Prostate gland (tissue), 2 donors: ENCODE measurements at places on chromosomes 6 and 20. TPM values are rescaled to one million over a fixed set of nuclear protein-coding genes. Genes with fewer than 3 reads are reported as not detected.

Gene SCRT2
- 0.17 TPM for total RNA-seq

GRCh38 chr6:39184906-39185580 is 44.2 kb downstream of the KCNK5 start:
- H3K4me3 ChIP-seq = no peak overlapping the region
- H3K36me3 ChIP-seq = no peaks in the 10 kb centered on the region
- no peak for DNase-seq
- H3K4me1 ChIP-seq = no peaks in the 10 kb centered on the region
- H3K27ac ChIP-seq = no peak overlapping the region

Gene SLC22A2
- total RNA-seq = not detected

DNA sequence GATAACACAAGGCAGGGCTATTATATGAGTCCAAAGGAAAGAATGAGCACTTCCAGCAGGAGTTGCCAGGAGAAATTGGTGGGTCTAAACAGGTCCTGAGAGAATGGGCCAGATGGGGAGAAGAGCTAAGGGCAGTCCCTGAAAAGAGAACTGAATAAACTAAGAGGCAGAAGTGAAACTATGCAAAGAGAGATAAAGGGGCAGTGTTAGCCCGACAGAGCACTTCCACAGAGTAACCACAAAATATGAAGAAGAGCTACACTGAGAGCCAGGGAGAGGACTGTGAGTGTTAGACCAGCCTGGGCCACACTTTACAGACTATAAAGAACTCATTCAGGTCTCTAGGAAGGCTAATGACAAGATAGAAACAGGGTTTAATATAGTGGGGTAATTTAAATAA is 43.8 kb downstream of the RALGAPA2 start:
- no peak overlapping the region for H3K4me3 ChIP-seq
- no peak overlapping the region for H3K27ac ChIP-seq
- H3K36me3 ChIP-seq = no peaks in the 10 kb centered on the region
- H3K4me1 ChIP-seq = no peaks in the 10 kb centered on the region
- no peak for DNase-seq

GRCh38 chr6:15248451-15249370 is 2.8 kb downstream of the JARID2 start:
- peaks cover 4% of the 10 kb centered on the region for H3K4me1 ChIP-seq
- no peaks in the 10 kb centered on the region for H3K27me3 ChIP-seq
- no peaks in the 10 kb centered on the region for H3K36me3 ChIP-seq

Gene SLC4A11
- total RNA-seq = 12.7 TPM

DNA sequence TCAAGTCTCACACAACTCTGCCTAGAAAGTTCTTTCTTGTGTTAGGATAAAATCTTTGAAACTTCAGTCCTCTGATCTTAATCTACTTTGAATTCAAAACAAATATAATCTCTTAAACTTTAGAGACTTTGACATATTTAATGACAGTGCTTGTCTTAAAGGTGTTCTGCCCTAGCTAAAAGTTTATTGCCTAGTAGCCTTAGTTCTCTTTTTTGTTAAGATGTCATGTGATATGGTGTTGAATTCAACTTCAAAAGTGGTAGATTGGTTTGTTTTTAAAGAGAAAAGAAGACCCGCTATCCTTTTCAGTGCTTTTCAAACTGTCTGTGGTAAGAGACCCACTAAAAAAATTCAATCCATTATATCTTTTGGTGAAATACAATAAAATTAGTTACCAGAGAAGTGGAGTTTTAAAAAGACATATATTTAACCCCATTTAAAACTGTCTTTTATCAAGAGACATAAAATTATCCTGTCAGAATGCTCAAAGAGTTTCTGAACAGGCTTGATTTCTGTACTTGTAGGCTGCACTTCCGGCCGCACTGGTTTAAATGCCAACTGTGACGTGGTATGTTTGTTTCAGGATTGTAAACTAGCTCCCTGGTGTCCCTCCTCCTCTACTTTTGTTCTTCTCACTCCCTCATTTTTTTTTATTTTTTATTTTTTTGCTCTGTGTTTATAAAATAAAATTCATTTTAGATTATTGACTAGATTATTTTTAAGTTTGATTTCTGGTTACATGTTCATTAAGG is 76.5 kb downstream of the QKI start:
- H3K27ac ChIP-seq = peak overlapping the region; percentile 87
- H3K36me3 ChIP-seq = no peaks in the 10 kb centered on the region
- H3K4me1 ChIP-seq = no peaks in the 10 kb centered on the region
- H3K27me3 ChIP-seq = no peaks in the 10 kb centered on the region
- DNase-seq = peak; percentile 93
- no peak overlapping the region for H3K4me3 ChIP-seq

DNA sequence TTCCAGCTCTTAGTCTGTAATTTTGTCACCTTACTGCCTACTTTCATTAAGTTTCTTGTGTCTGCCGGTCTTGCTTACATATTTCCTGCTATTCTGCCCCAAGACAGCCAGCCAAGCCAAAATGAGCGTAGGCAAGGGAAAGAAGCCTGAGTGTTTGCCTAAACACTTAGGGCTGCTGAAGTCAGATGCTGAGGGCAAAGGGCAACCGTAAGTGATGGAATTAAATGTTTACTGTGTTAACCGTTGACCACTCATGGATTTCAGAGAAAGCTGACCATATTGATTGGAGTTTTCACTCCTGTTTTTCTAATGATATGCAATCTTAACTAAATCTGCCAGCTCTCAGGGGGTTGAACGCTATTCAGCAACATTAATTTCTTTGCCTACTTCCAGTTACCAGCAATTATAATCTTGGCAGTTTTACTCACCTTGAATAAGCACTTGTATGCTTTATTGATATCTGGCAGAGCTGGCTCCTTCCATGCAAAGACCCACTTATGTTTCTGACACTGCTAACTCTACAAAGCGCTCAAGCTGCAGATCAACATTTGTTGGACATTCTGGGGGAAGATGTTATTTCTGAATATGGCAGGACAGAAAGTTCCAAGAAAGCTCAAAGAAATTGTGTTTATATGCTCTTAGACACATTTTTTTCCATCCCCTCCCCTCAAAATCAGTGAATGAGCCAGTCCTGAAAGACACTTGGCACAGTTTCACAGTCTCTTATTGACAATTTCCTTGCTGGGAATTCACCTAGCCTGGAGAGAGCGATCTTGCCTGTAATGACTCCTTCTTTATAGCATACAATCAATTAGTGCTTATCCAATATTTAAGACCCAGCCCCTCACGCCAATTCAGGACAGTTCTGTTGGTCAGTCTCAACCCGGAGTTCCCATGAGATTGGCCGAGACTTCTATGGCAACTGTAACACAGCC is 183.8 kb downstream of the PLCB1 start:
- no peaks in the 10 kb centered on the region for H3K27me3 ChIP-seq
- H3K27ac ChIP-seq = no peak overlapping the region
- no peaks in the 10 kb centered on the region for H3K36me3 ChIP-seq
- H3K4me3 ChIP-seq = no peak overlapping the region

Gene LRRN4
- 0.68 TPM for total RNA-seq

- H3K36me3 ChIP-seq = no peaks in the 10 kb centered on the region
- H3K27ac ChIP-seq = peak overlapping the region; percentile 99
- peak; percentile 88 for DNase-seq
- peaks cover 19% of the 10 kb centered on the region for H3K4me1 ChIP-seq
Measured at GRCh38 chr20:2101865-2102584, 398 bp downstream of the STK35 start.

DNA sequence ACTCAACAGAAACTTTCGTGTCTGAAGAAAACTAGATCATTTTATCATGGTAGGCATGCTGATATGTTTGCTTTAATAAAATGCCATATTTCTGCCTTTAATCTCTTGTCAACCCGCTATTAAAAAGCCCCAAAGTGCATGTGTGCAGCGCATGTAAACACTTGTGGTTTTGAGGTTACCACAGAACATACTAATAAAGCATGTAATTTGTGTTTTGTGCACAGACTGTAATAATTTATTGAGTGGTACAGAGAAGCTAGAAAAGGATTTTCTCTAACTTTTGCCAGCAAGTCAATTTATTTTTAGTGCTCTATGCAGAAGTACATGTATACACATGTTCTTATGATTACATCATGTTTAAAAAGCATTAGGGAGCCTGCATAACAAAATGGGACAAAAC is 349.9 kb upstream of the SLC35B3 start:
- H3K4me3 ChIP-seq = no peak overlapping the region
- H3K27ac ChIP-seq = no peak overlapping the region
- H3K4me1 ChIP-seq = no peaks in the 10 kb centered on the region

Gene NKAIN2
- not detected for total RNA-seq

Gene PRPF6
- total RNA-seq = 99.6 TPM

Gene TBC1D22B
- 10.7 TPM for total RNA-seq

DNA sequence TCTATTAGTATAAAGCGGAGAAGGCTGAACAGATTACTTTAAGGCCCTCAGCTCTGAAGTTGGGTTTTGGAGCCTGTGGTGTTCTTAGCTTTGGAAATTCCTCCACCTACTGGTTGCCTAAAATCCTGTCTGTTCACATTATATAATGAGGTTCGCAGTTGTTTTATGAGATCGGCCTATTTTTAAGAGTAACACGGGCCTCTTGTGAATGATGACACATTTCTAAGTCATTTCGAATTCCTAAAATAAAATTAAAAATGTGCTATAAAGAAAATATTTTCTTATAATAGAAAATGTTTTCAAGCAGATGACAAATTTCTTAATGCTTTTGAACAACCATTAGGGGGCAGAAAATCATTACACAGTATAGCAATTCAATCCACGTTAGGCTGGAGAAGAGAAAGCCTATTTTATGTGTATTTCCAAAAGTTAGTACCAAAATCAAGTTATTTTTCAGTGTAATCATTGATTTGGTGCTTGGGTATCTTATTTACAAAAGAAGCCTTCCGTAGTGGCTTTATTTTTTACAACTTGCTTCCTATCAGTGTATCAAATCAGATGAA is 15.8 kb upstream of the FAM8A1 start:
- H3K4me1 ChIP-seq = no peaks in the 10 kb centered on the region
- H3K36me3 ChIP-seq = no peaks in the 10 kb centered on the region
- peak; percentile 55 for DNase-seq

DNA sequence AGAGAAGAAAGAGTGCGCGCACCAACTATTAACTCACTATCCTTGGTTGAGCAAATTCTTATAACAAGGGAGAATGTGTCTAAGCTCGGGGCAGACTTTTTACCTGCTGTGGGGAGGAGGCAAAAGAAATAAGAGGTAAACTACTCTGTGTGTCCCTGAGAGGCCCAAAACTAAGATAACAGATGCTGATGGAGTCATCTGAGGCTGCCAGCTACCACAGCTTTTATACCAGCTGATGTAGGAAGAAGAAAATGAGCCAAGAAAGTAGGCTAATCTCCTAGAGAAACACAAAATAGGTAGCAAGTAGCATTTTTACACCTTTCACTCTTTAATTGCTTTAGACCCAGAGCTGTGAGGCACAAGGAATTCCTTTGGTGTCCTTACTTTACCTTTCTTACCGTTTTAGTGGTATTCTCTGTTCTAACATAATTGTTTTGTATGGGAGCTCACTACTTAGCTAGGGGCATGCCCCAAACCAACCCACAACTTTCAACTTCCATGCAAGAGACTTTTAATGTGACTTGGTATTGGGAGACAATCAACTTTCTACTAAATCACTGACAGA is 27.8 kb upstream of the PIM1 start:
- H3K4me1 ChIP-seq = no peaks in the 10 kb centered on the region
- H3K36me3 ChIP-seq = no peaks in the 10 kb centered on the region
- no peaks in the 10 kb centered on the region for H3K27me3 ChIP-seq
- DNase-seq = no peak

Gene PRR18
- 0.27 TPM for total RNA-seq

Gene KCNK15
- 16.1 TPM for total RNA-seq

Gene DDX43
- total RNA-seq = 0.18 TPM

GRCh38 chr6:43107344-43108062 is 31.4 kb downstream of the PTK7 start:
- no peaks in the 10 kb centered on the region for H3K4me1 ChIP-seq
- no peak for DNase-seq
- no peak overlapping the region for H3K4me3 ChIP-seq
- no peaks in the 10 kb centered on the region for H3K27me3 ChIP-seq
- H3K36me3 ChIP-seq = no peaks in the 10 kb centered on the region

DNA sequence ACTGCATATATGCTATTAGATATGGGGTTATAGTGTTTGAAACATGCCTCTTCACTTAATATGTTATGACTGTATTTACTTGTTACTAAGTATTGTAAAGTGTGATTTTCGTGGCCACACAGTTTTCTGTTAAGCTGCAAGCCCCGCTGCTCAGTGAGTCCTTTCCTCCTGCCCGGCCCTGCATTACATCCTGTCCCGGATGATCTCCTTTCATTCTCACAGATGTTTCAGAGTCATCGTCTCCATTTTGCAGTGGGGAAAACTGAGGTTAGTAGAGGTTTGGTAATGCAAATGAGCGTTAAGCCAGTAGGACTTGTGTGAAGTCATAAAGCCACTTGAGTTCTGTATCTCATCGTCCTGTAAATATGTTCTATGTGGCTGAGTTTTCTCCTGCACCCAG is 155.5 kb downstream of the CFAP61 start:
- no peaks in the 10 kb centered on the region for H3K36me3 ChIP-seq
- H3K4me1 ChIP-seq = no peaks in the 10 kb centered on the region
- H3K27ac ChIP-seq = no peak overlapping the region
- no peak for DNase-seq
- no peaks in the 10 kb centered on the region for H3K27me3 ChIP-seq
- H3K4me3 ChIP-seq = no peak overlapping the region

DNA sequence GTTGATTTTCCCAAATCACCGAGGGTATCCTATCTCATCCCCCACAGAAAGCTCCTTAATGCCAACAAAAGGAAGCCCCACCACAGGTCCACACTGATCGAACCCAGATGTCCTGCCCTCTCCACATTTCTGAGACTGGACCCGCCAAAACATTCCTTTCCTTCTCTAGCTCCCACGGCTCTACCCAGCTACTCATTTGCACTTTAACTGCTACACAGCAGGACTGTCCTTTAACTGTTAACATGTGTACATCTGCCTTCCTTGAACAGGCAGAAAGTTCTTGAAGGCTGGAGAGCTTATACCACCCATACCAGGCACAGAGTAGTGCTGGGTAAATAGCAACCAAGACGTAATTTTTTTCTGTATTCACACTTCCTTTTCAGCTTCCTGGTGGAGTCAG is 68.6 kb downstream of the TRMT6 start:
- H3K4me3 ChIP-seq = no peak overlapping the region
- no peaks in the 10 kb centered on the region for H3K36me3 ChIP-seq
- no peak for DNase-seq
- H3K27me3 ChIP-seq = no peaks in the 10 kb centered on the region
- no peaks in the 10 kb centered on the region for H3K4me1 ChIP-seq
- H3K27ac ChIP-seq = no peak overlapping the region

Gene HNF4A
- not detected for total RNA-seq

GRCh38 chr20:17646209-17646960 is 35.7 kb downstream of the RRBP1 start:
- H3K27me3 ChIP-seq = no peaks in the 10 kb centered on the region
- H3K36me3 ChIP-seq = peaks cover 6% of the 10 kb centered on the region
- no peak overlapping the region for H3K4me3 ChIP-seq
- peak overlapping the region; percentile 13 for H3K27ac ChIP-seq
- DNase-seq = peak; percentile 28
- H3K4me1 ChIP-seq = peaks cover 29% of the 10 kb centered on the region

GRCh38 chr20:8800089-8800488 is 268.8 kb upstream of the PLCB4 start:
- no peaks in the 10 kb centered on the region for H3K36me3 ChIP-seq
- H3K4me1 ChIP-seq = no peaks in the 10 kb centered on the region
- H3K27ac ChIP-seq = no peak overlapping the region

Gene TBX18
- 3.4 TPM for total RNA-seq
